ENCODE measurements at places on chromosomes 12 and 14. TPM values are rescaled to one million over a fixed set of nuclear protein-coding genes. Genes with fewer than 3 reads are reported as not detected.

The DIO2 gene
- polyA plus RNA-seq, result 0.32 TPM

The RIMBP2 gene
- not detected for polyA plus RNA-seq

GRCh38 chr14:67533754-67534085 lies 630 bp downstream of the PLEKHH1 start:
- DNase-seq, result no peak

DNA sequence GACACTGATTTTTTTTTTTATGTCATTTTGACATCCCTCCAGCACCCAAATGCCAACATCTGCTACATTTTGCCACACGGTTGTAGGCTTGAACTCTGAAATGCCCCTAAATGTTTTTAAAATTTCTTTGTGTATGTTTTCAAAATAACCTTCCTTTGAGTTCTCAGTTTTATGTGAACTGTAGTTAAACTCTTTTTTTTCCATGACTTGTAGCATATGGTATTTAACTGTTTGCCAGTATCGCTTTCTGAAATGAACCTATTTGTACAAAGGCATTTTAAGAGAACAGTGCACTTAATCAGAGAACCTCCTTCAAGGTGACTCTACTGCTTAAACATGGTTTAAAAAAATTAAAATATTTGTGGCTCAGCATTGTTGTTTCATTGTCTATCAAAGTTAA lies 61.5 kb downstream of the PDE3A start:
- DNase-seq, result no peak

DNA sequence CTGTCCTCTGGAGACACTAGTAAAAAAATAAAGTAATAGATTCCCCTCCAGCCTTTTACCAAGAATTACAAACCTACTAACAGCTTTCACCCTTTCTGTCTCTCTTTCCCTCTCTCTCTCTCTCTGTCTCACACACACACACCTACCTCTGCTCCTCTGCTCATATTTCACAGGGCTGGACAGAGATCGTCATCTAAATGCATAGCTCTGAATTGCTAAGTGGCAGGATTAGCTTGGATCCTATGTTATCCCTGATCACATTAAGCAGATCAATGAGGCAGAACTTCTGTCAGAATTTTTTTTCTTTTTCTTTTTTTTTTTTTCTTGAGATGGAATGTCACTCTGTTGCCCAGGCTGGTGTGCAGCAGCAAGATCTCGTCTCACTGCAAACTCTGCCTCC lies 22.9 kb downstream of the VCPKMT start:
- DNase-seq, result no peak

The LMBR1L gene
- polyA plus RNA-seq, result 99.1 TPM

GRCh38 chr12:66960006-66960405 lies 281.1 kb upstream of the GRIP1 start:
- DNase-seq, result no peak

GRCh38 chr14:94173471-94173884 lies 644 bp upstream of the PPP4R4 start:
- no peak for DNase-seq

All from endothelial cell of umbilical vein (primary cell).